ENCODE measurements at places on chromosomes 2 and 18.

GRCh38 chr2:182792441-182792840 is 74.0 kb downstream of the FRZB start:
- no peak for DNase-seq

- no peak for DNase-seq
Observed at GRCh38 chr2:26645762-26646161, 4.6 kb upstream of the CIB4 start.

DNA sequence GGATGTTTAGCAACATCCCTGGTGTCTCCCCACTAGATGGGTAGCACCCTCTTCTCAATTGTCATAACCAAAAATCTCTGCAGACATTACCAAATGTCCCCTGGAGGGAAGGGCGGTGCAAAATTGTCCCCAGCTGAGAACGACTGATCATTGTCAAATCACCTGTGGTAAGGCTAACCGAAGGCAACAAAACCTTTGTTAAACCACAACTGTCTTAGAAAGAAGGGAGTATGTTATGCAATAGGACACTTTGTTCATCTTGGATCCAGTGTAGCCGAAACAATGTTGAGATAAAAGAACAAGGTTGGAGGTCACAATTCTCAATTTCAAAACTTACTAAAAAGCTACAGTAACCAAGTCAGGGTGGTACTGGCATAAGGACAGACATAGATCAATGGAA is 50.3 kb upstream of the ST3GAL5 start:
- DNase-seq, result no peak

DNA sequence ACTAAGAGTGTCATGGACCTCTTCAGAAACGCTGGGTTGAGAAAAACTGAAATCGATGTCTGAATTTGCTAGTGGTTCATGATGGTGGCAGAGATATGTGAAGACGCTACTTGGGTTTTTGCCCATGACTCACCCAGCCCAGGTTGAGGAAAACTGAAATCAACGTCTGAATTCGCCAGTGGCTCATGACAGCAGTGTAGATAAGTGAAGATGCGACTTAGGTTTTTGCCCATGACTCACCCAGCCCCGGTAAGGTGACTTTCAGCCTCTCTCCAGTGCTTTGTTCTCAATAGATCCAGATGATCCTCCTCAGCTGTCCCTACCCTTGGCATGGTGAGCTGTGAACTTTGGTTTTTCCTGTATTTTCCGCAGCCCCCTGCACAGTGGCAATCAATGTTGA is 105.3 kb upstream of the SIX3 start:
- DNase-seq, result peak; percentile 43

- DNase-seq, result no peak
Observed at GRCh38 chr2:59366288-59366687, 1125.2 kb upstream of the FANCL start.

DNA sequence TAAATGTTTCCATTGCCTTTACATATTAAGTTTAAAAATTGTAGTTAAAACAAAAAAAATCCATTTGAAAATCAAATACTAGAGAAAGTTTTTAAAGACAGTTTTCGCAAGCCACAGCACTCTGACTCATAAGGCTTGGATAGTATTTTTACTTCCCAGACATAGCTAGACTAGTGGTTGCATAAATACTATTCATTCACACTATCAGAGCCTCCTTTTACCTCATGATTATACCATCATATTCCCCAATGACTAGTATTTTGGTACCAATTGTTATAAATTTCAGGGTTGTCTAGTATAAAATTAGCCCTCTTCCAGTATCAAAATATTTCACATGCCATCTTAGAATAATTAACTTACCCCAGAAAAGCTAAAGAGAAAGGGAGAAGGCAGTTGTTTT is 393.5 kb downstream of the ERBB4 start:
- no peak for DNase-seq

DNA sequence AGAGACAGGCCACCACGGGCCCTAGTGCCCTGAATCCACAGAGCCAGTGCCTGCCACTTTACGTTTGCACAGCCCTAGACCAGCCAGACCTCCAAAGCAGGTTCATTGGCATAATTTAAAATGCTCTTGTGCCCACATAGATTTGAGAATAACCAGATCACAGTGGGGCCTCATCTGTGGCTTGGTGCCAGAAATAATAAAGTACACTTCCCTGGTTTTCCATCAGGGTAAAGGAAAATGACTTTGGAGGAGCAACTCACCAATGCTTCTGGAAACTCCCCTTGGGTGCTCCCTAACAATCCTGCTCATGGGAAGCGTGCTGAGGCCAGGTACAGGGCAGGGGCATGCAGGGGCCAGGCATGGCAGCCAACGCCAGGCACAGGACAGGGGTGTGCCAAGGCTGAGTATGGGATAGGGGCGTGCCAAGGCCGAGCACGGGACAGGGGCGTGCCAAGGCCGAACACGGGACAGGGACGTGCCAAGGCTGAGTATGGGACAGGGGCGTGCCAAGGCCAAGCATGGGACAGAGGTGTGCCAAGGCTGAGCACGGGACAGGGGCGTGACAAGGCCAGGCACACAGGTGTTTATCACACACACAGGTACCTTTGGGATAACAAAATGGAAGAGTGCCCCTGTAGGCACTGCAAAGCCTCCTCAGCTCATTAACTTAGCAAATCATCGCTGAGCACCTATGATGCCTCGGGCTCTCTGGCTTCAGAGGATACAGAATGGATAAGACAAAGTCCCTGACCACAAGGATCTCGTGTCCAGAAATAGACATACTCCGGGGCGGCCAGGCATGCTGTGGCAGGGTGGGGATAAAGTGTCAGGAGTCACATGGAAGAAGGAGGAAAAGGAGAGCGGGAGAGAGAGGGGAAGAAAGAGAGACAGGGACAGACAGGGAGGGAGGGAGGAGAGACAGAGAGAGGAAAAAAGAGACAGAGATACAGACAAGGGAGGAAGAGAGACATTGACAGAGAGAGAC is 334.7 kb downstream of the EIPR1 start:
- DNase-seq, result no peak

GRCh38 chr2:26759845-26760244 is 4.2 kb upstream of the SLC35F6 start:
- DNase-seq, result no peak
